Gastroesophageal sphincter (tissue), 4 donors: ENCODE measurements at places on chromosomes 5 and 9.

- no peak overlapping the region for H3K4me3 ChIP-seq
- H3K27me3 ChIP-seq: no peaks in the 10 kb centered on the region
- no peaks in the 10 kb centered on the region for H3K4me1 ChIP-seq
- ATAC-seq: no peak
Observed at GRCh38 chr5:95392593-95393182, 1.5 kb downstream of the FAM81B start.

- H3K4me1 ChIP-seq: no peaks in the 10 kb centered on the region
- no peaks in the 10 kb centered on the region for H3K36me3 ChIP-seq
- H3K27me3 ChIP-seq: peaks cover 83% of the 10 kb centered on the region
- ATAC-seq: no peak
Observed at GRCh38 chr5:584846-585245, 27.3 kb upstream of the CEP72 start.

GRCh38 chr9:16642421-16643109 lies 227.9 kb downstream of the BNC2 start:
- H3K27ac ChIP-seq: no peak overlapping the region
- H3K27me3 ChIP-seq: no peaks in the 10 kb centered on the region
- H3K36me3 ChIP-seq: no peaks in the 10 kb centered on the region

GRCh38 chr5:73339051-73339575 lies 109.5 kb downstream of the FOXD1 start:
- no peak overlapping the region for H3K27ac ChIP-seq
- no peak for ATAC-seq
- H3K36me3 ChIP-seq: no peaks in the 10 kb centered on the region
- no peaks in the 10 kb centered on the region for H3K4me1 ChIP-seq
- peaks cover 57% of the 10 kb centered on the region for H3K27me3 ChIP-seq

DNA sequence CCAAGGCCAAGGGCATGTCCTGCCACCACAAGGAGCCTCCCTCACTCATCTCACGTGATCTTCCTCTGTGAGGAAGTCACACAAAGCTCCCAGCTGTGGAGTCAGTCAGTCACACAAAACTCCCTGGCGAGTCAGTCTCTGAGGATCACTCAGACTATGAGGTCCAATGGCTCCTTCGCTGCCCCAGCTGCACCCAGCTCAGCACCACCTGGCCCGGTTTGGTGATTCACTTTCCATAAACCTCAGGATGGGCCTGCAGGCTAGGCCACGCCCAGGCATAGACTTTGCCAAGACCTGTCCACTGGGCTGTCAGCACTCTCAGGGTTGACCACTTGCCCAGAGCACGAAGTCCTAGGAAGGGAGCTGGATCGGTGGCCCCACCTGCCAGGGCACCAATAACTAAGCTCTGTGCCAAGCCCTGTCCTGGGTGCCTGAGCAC lies 233.8 kb downstream of the HSPA4 start:
- H3K27ac ChIP-seq: no peak overlapping the region
- H3K4me1 ChIP-seq: no peaks in the 10 kb centered on the region
- H3K36me3 ChIP-seq: no peaks in the 10 kb centered on the region
- peak; percentile 28 for ATAC-seq
